Activated naive CD8-positive, alpha-beta T cell treated with anti-CD3 and anti-CD28 coated beads for 36 hours (primary cell): ENCODE measurements at places on chromosomes 1 and 21.

DNA sequence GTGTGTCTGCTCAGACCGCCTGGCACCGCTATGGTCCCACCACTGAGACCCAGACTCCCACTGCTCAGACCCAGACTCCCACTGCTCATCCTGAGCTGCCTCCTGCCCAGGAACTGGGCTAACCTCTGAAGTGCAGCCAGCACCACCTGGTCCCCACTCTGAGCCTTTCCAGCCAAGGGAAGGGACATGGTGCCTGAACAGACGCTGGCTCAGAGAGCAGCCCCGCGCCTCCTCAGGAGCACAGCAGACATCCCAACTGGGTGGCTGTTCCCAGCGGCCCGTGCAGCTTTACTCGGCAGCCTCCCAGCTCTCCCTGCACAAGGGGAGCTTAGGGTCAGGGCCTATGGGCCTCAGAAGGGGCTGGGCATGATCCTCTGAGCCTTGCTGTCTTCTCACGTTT is 27.8 kb upstream of the CNTN2 start:
- no peak for DNase-seq

GRCh38 chr1:235468004-235468403 is 36.2 kb downstream of the B3GALNT2 start:
- DNase-seq, result no peak

GRCh38 chr1:54487571-54488050 is 60.4 kb upstream of the ACOT11 start:
- DNase-seq, result no peak

DNA sequence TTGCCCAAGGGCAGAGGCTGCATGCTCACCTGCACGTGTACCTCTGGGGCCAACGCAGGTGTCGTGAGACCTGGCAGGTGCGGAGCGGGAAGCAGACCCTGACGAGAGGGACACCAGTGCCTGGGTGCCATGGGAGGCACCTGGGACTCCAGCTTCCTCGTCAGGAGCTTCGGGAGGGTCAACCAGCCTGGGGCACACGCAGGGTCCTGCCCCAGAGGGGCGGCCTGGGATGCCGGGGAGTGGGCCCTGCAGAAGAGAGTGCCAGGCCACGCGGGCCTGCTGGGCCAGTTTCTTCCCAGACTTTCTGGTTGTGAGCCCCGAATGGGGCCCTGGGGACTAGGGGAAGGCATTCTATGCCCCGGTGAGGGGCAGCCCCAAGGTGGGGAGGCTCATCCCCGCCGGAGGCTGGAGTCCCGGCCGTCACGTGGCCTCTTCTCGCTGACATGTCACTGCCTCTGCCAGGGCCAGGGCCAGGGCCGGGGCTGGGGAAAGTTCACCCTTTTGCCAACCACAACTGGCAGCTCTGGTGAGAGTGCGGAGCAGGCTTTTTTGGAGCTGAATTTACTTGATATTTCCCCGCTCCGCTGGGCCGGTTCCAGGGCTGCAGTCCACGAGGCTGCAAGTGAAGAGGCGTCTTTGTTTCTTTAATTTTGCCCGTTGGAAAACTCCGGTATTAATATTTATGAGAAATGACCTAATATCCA is 38.5 kb upstream of the ACTRT2 start:
- DNase-seq, result no peak

- no peak for DNase-seq
These were observed 90.7 kb upstream of the WLS start for GRCh38 chr1:68322837-68323687.

- DNase-seq, result no peak
These were observed 1.1 kb downstream of the IL10RB start for GRCh38 chr21:33267250-33267649.

- no peak for DNase-seq
These were observed 29.6 kb downstream of the GNG12 start for GRCh38 chr1:67803380-67804279.

GRCh38 chr1:198500096-198500495 is 40.4 kb downstream of the ATP6V1G3 start:
- DNase-seq, result no peak

DNA sequence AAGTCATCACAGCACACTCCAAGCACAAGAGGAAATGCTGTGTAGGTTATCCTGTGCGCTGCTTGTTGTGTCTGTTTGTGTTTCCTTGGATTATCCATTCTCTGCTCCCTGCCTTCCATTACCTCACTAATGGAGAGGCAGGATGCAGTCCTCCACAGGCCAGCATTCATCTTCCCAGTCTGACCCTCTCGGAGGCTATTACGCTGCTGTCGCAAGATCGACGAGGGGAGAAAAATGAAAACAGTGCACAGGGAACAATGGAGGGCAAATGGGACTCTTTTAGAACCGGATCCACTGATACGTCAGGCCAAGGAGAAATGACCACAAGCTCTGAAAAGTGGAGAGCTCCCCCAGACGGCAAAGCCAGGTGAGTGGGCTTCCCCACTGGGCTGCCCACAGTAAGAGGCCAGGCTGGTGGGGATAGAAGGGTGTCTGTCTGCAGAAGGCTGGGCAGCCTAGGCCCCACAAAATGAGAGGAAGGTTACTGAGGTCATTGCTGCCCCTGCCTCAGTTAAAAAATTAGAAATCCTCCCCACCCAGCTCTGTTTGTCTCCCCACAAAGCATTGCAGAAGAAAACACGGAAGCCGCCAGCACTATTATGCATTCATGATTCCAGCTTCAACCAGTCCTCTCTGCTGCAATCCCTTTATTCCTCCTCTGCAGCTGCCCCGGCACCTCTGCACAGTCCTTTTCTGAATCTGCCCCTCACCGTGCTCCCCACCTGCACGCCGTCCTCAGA is 21.7 kb downstream of the LRRN2 start:
- no peak for DNase-seq

DNA sequence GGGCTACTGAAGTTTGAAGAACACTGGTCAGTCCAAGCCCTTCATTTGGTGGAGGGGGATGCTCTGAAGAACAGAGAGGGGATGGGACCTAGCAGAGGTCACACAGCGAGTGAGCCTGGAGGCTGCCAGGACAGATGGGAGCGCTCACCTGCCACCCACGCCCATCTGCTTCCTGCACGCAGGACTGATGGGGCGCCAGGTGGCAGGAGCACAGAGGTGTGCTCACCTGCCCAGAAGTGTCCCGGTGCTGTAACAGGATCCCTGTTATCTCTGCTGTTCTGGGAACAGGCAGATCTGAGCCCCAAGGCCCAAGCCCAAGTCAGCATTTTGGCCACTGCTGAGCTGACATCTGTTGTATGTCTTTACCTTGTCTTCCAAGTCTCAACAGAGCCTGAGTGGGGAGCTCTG is 40.5 kb downstream of the EPHB2 start:
- no peak for DNase-seq

GRCh38 chr1:54499360-54500106 is 48.5 kb upstream of the ACOT11 start:
- peak; percentile 50 for DNase-seq

GRCh38 chr1:31483012-31483946 is 70.3 kb downstream of the SERINC2 start:
- DNase-seq, result no peak

DNA sequence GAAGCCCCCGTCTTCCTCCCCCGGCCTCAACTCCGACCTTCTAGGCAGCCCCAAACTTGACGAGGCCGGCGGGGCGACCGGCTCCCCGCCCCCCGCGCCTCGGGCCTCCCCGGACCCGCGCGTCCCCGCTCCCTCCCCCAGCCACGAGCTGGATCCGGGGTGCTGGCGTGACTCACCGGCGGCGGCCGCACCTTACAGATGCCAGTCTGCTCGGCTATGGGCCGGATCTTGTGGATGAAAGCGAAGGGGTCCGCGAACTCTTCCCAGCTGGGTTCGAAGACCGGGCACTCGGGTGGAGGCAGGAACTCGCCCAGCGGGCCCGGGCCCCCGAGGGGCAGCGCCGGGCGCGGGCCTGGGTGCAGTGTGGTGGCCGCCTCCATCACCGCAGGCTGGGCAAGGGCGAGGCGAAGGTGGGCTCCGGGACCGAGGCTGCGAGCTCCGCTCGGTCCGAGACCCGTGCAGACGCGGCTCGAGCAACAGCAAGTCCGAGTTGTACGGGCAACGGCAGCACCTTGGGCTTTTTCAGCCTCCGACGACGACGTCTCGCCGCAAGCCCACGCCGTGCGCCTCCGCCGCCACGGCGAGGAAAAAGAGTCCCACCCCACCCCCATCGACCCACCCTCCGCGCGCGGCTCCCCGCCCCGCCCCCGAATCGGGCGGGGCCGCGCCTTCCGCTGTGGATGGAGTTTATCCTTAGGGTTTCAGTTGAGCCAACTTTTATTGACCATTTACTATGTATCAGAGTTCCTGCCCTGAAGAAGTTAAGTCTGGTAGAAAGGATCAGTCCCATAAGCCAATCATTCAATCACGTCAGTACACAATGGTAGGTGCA is at the start of gene KDM5B:
KDM5B (minus strand) TSS at position 496 of the 832 bp plus-strand sequence; CDS start at position 380, 116 bp downstream.
- peak; percentile 80 for DNase-seq

- no peak for DNase-seq
These were observed 25.0 kb downstream of the KIAA1614 start for GRCh38 chr1:180937624-180938225.

- DNase-seq, result no peak
These were observed 150.3 kb downstream of the TIAM1 start for GRCh38 chr21:31193761-31194160.

- no peak for DNase-seq
These were observed 280.1 kb upstream of the ST6GALNAC5 start for GRCh38 chr1:76587212-76587611.

DNA sequence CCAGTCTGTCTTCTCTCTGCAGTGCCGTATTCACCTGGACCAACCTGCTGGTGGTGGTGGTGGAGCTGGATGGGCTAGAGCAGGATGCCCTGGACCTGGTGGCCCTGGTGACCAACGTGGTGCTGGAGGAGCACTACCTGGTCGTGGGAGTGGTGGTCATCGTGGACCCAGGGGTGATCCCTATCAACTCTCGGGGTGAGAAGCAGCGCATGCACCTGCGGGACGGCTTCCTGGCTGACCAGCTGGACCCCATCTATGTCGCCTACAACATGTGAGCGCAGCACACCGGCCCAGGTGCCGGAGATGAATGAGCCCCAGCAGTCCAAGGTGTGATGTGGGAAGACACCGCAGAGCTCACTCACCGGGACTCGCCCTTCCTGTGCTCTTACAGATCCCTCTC is 37.5 kb downstream of the S100B start:
- DNase-seq, result no peak
